Activated CD4-positive, alpha-beta T cell treated with anti-CD3 and anti-CD28 coated beads for 36 hours (primary cell): ENCODE measurements at places on chromosomes 7 and 10.

GRCh38 chr10:70280099-70280498 lies 3.7 kb downstream of the NPFFR1 start:
- no peak for DNase-seq

- no peak for DNase-seq
These were observed 46.2 kb downstream of the COL13A1 start for GRCh38 chr10:69847883-69848282.

- no peak for DNase-seq
These were observed 10.4 kb downstream of the RAPGEF5 start for GRCh38 chr7:22346383-22347107.

GRCh38 chr10:121352231-121352855 lies 245.9 kb downstream of the FGFR2 start:
- no peak for DNase-seq

DNA sequence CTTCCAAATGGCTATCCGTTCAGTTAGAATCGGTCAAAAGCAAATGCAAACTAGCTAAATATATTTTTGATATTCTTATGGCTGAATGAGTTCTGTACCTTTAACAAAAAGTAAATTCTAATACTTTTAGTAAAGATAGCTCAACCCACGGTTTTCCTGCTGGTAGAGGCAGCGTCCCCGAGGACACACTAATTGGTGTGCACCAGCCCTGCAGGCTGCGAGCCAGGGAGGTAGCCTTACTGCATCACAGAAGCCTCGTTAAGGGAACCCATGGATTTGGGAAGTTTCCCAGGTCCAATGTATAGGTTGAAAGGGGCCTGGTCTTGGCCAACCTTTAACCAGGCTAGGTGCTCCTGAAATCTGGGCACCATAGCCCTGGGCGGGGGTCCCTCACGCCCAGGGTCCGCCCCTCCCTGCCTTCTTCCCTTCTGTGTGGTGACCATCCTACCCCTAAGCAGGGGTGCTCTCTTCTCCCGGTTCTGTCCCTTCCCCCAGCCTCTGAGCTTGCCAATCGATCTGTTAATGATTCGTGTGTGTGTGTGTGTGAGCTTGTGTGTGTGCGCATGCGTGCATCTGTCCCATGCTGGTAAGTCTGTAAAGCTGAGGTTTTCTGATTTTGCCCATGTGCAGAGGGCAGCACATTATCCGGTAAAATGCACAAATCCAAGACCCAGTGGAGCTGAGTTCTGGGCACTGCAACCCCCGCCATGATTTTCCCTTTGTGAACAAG lies 191.7 kb downstream of the TCERG1L start:
- no peak for DNase-seq

DNA sequence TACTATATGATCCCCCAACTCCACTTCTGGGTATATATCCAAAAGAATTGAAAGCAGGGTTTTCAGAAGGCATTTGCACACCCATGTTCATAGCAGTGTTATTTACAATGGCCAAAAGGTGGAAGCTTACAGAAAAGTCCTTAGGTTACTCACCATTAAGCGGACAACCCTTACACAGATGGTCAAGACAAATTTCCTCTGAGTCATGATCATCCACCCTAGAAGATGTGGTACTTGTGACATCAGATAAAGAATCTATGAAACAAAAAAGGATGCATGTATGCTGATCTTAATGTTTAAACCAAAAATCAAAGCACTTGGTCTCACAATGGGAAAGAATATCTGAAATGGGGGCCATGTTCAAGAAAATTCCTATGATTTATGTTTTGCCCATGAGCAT lies 31.1 kb downstream of the ZC3HAV1 start:
- DNase-seq = no peak

DNA sequence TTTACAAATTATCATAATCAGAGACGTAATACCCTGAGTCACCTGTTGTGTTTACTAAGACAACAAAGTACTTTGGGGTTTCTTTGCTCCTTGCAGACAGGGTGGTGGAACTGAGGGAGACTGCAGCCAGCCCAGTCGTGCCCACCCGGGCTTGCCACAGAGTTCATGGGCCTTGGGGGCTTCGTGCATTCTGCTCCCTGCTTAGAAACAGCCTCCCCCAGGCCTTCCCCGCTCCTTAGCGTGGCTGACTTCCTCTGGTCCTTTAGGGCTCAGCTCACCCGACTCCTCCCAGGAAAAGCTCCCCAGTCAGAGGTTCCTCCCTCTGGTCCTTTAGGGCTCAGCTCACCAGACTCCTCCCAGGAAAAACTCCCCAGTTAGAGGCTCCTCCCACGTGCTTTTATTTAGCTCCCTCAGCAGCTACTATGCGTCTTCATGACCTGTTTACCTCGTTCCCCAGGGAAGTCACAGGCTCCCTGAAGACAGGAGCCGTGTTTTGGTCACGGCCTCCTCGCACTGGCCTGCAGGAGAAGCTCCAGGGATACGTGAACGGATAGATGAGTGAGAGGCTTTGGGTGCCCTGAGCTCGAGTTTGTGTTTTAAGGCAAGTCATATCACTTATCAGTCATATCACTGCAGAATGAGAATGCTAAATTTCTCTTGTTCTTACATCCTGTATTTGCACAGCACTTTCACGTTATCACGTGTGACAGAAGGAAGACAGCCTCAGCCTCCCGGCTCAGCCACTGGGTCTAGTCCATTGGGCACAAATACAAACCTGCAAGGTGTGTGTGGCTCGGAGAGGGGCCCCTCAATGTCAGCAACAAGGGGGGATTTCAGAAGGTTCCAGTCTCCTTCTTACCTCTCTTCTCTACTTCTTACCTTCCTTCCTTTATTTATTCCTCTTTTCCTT lies 52.7 kb upstream of the VIPR2 start:
- DNase-seq = peak; percentile 68

DNA sequence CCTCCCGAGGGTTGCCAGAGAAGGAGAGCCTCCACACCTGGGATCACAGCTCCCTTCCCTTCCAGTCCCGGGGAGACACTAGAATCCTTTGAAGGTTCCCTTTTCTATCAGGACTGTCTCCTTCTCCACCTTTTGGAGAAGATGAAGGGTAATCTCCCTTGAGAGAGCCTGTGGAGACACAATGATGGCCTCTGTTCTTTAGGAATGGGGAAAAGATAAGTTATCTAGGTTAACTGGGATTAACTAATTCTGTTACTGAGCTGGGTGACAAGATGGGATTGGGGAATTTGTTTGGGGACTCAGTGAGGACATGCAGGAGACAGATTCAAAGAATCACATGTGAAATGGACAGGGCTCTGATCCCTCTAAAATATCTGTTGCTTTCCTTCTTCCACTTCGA lies 181.1 kb upstream of the BMPER start:
- no peak for DNase-seq

DNA sequence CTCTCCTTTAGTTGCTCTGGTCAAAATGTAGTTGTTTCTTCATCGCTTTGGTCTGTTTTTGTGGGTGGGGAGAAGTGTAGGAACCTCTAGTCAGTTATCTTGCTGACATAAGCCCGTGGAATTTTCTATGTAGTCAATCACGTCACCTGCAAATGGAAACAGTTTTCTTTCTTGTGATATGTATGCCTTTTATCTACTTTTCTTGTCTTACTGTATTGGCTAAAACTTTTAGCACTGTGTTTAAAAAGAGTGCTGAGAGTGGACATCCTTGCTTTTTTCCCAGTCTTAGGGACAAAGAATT lies 42.3 kb downstream of the AKR1E2 start:
- no peak for DNase-seq

- no peak for DNase-seq
These were observed 21.6 kb upstream of the EEPD1 start for GRCh38 chr7:36131499-36131898.
